Smooth muscle cell of the brain vasculature (primary cell): ENCODE measurements at places on chromosomes 5 and 9.

- no peak for DNase-seq
Observed at GRCh38 chr9:70061776-70062175, 18.1 kb downstream of the MAMDC2 start.

GRCh38 chr5:137218471-137218870 is 280.7 kb downstream of the SPOCK1 start:
- DNase-seq: no peak

DNA sequence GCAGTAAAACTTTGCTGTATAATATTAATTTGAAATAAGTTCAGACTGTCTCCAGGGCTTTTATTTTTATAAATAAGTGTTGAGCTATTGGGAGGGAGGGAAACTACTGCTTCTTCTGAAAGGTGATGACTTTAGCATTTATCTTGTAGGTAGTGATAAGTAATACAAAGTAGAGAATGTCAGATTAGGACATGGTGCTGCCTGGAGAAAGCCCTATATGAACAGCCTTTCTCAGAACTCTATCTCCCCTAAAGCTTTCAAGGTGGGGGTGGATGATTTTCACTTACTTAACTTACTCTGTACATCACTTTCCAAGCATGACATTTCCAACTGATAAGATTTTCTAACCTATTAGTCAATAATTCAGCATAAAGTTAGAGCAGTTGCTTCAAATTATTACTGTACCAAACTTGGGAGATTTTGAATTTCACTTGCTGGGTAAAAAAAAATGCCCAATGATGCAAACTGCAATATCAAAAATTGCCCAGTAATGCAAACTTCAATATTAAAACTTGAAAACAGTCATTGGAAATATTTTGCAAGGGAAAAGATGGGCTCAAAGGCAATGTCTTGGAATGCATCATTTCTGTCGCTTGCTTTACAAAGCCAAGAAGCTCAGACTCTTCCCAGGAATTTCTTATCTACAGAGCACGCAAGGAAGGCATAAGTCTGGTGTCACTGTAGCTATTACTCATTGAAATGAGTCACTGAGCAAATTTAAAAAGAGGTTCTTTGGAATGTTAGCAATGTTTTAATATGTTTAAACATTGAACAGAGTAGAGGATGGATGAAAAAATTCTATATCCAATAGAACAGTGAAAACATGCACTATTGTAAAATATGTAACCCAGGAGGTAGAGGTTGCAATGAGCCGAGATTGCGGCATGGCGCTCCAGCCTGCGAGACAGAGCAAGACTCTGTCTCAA is 569.5 kb downstream of the PSAT1 start:
- no peak for DNase-seq

DNA sequence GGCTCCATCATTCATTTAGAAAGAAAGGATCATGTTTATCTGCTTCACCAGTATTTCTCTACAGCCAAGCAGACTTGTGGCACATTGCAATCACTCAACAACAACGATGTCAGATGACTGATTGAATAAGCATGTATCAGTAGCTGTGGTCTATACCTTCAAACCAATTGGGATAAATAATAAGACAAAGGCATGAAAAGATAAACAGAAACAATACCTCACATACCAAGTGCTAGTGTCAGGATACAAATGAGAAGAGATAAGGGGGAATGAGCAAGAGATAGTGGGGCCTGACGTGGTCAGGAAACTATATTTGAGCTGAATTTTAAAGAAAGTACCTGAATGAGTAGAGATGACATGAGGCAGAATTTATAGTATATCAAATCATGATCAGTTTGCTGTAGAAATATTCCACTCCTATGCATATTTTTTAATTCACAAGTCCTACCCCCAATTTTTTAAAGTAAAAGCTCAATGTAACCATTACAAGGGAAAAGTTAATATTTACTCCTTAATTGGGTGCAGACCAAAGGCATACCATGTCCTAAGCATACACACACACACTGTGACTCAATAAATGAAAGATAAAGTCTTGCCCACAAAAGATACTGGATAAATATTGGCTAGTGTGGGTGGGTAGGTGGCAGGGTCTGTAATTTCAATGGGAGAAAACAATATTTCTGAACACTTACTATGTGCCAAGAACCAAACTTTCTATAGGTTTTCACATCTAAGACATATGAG is 284.5 kb downstream of the SPOCK1 start:
- DNase-seq: no peak

DNA sequence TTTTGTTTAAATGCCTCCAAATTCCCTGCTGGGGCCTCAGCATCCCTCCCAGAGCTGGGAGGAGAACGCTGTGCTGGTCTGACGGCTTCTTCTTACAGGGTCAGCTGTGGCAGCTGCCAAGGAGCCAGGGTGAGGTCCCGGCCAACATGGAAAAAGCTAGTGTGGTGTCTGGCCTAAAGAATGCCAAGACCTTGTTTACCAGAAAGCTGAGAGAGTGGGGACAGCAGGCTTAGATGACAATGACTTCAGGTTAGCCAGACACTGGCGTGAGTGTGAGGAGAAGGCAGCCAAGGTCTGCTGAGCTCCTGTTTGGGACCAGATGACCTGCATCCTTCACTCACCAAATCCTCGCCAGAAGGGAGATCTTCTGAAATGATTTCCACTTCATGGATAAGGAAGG is 112.5 kb downstream of the CRB2 start:
- no peak for DNase-seq

GRCh38 chr5:167294882-167295680 is 996.4 kb upstream of the WWC1 start:
- DNase-seq: peak; percentile 63

DNA sequence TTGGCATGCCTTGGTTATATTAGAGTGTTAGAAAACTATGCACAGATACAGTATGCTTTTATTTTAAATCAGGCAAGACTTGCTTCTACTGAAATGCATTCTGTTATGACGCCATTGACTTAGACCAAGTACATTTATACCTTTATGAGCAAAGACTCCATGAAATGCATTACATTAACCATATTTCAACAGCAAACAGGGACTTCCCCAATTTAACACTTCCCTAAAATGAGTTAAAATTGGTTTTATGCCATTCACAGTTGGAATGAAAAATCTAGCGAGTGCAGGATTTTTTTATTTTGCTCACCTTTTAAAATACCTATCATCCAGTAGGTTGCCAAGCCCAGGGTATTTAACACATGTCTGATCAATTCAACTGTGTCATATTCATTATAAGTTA is 272.1 kb upstream of the IZUMO3 start:
- DNase-seq: no peak

GRCh38 chr9:16930578-16930977 is 60.1 kb upstream of the BNC2 start:
- no peak for DNase-seq

DNA sequence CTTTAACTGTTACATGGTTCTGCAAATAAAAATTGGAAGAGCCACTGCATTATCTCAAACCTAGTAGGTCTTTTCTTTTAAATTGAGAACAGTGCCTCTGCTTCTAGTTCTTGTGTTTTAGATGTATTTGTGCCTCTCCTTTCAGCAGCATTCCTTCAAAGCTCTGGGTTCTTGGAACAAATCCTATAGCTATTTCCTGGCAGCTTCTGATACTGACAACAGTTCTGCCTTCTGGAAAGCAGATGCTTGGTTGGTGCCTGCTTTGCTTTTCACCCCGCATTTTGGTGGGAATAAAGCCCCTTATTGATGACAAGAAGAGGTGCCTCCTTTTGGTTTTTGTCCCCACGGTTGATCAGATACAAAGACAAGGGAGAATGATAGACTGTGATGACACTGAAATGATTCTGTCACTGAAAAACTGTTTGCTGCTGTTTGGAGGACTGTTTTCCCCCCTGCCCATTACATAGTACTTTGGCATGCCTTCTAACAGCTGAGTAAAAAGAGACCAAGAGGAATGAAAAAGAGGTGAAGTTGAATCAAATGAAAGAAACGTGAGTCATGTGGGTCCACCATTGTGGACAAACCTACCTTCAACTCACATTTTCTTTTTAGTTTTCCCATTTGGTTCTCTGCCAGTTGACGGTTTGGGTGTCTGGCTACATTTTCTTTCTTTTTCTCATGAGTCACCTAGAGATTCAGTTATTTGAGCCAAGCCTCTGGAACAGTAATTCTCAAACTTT is 5.6 kb downstream of the PTCD2 start:
- DNase-seq: no peak

DNA sequence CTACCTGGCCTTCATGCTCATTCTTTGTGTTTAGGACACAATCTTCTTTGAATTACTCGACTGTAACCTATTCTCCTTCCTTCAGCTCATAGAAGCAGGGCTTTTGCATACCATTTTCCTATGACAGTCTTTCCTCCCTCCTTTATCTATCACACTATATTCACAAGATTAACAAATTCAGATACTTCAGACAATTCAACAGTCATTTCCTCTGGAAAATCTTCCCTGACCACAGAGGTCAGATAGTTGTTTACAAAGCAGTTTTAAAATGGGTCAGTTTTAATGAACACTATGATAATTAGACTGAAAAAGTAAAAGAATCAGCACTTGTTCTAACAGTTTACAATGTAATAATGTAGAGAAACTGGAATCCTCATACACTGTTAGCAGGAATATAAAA is 4.3 kb downstream of the CAAP1 start:
- DNase-seq: no peak

DNA sequence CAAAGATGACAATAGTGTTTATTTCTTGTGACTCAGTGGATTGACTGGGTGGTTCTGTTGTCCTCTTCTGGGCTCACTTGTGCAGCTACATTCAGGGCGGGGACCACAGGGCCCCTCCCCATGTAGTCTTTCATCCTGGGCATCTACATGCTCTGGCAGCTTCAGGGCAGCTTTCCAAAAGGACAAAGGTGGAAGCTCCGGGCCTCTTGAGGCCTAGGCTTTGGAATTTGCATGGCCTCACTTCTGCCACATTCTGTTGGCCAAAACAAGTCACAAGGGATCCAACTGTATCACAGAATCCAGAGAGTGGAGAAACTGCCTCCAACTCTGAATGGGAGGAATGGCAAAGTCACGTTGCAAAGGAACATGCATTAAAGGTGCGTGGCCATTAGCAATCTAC is 64.3 kb downstream of the ARHGAP26 start:
- no peak for DNase-seq

- DNase-seq: no peak
Observed at GRCh38 chr9:4490705-4491625, 697 bp downstream of the SLC1A1 start.

DNA sequence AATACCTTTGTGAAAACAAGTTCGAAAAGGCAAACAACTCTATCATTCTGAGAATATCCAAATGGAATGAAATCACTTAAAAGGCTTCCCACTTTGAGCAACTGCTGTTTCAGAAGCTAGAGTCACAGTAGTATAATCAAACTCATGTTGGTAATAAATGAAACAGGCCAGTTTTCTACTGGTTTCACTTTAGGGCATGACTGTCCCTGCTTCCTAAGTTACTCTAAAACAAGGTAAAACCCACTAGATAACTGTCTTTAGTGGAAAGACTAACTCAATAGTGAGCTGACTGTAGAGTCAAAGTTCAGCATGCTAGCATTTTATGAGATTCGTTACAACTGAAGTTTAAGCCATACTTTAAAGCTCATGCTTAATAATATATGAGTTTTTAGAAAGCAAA is 6.0 kb downstream of the CDC26 start:
- no peak for DNase-seq

DNA sequence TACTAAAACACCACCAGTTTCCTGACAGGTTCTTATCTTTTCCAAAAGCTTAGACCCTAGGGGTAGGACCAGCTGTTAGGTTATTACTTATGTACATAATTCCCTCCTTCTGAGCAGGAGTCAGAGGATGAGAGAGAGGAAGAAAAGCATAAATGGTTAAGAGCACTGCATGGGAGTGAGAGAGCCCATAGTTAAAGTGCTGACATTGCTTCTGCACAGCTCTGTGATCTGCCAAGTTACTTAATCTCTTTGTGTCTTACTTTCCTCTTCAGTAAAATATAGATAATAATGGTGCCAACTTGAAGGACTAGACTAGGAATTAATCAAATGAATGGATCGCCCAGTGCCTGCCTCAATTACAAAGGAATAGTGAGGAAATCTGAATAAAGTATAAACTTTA is 66.4 kb downstream of the NRG2 start:
- no peak for DNase-seq

DNA sequence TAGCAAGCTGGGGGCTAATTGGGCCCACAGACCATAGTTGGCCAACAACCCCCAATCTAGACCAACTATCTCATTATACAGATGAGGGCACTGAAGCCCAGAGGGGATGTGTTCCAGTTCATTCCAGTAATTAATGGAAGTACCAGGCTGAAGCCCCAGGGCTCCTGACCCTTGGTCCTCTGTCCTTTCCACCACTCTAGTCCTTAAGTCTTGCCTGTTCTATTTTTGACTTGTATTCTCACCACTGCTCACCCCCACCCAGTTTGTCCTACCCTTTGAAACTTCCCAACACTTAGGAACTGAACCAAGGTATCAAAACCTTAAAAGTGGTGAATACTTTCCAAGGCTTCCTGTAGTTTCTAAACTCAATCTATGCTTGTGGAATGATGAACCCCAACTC is 407.4 kb downstream of the ENC1 start:
- DNase-seq: no peak

DNA sequence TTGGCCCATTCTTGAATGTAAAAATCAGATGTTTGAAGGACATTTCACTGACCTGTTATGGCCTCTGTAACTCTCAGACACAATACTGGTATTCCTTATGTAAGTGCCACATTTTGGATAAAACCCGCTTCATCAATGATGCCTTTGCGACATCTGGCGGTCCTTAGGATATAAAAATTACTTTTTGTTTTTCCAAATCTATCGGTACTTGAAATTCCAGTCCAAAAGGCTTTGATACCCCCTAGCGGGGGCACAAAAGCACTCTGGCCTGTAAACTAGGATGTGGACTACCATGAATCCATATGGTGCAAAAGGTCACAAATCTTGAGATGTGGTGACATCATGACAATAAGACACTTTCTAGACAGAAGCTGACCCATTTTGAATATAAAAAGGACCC is 291.8 kb downstream of the KIAA0825 start:
- no peak for DNase-seq

DNA sequence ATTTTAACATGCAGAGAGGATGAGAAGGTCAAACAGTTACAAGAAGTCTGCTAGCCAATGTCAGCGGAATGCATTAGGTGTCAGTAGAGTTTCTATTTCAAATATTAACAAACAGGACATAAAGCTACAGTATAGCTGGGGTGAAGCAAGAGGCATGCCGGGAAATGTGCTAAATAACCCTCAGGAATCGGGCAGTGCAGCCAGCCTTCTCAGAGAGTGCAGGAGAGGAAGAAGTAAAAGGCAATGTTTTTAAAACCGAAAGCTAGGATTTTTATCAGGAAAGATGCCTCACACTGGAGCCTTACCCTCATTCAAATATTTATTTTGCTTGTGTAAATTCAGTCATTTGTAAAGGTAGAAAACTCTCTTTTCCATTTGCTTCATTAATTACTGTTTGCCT is 59.1 kb upstream of the SH3GL2 start:
- DNase-seq: no peak
